ENCODE measurements at places on chromosomes 7 and 10. TPM values are rescaled to one million over a fixed set of nuclear protein-coding genes. Genes with fewer than 3 reads are reported as not detected.

DNA sequence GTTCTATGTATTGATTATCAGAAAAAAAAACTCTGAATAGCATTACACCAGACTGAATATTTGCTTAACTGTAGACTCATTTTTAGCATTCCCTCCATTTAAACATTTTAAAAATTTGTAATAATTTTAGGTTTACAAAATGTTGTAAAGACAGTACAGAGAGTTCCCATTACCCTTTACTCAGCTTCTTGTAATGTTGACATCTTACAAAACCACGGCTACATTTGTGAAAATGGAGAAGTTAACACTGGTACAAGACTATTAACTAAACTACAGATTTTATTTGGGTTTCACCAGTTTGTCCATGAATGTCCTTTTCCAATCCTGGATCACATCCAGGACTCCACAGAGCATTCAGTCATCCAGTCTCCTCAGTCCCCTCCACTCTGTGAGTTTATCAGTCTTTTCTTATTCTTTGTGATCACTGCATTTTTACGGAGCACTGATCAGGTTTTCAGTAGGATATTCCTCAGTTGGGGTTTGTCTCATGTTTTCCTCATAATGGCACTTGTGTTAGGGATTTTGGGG, 130.0 kb upstream of the EEPD1 start:
- no peak for DNase-seq

GRCh38 chr7:55550841-55551537, 21.3 kb downstream of the VOPP1 start:
- no peak for DNase-seq

The FFAR4 gene
- not detected for polyA plus RNA-seq

The AKR1D1 gene
- polyA plus RNA-seq = 0.08 TPM

The DPYSL4 gene
- 16.3 TPM for polyA plus RNA-seq

DNA sequence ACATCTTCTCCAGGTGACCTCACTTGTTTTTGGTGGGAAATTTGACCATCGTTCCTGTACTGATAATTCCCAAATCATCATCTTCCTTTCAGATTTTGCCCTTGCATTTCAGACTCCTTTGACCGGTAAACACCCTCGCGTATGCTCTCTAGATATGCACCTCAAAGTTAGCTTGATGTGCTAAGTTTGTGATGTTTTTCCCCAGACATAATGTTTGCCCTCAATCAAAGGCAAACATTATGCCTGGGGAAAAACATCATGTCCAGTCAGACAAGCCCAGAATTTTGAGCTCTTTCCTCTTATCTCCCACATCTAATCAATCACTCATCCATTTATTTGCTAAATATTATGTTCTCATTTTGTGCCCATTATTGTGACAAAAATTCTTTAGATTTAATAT, 26.2 kb downstream of the CCSER2 start:
- DNase-seq = no peak

- DNase-seq = no peak
These were observed 11.9 kb downstream of the MYO1G start for GRCh38 chr7:44966731-44967538.
